ENCODE measurements at places on chromosomes 2 and 18.

- no peak for DNase-seq
These were observed 113.7 kb downstream of the C2orf74 start for GRCh38 chr2:61275575-61276184.

DNA sequence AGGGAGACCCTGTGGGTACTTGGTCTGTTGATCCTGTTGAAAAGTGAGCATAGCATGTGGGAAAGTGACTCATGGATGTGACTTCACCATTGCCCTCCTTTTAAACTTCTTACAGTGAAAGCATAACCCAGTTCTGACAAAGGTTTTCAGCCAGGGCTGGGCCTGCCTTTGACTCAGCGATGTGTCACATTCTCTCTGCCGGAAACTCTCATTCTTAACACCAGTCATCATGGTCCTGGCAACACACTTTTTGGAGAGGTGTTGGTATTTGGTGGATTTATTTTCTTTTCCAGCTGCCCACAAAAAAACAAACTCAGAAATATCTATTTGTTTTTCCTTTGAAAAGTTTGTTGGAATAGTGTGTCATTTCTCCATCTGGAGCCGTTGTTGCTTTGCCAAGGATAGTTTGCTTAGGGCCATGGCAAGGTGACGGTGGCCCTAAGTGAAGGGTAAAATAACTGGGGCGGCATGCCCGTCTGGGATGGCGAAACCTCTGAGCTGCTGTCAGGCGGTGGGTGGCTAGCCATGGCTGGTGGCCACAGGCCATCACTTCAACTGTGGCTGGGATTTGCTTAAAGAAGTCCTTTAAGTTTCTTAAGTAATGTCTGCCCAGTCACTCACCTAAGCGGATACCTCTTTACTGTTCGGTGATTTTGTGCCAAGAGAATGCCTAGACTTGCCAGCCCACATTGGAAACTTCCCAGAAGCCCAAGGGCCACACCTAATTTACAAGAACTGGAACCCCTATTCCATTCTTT, 123.3 kb downstream of the LTBP1 start:
- no peak for DNase-seq

- DNase-seq, result no peak
These were observed 43.6 kb downstream of the MAP3K20 start for GRCh38 chr2:173119069-173119807.

DNA sequence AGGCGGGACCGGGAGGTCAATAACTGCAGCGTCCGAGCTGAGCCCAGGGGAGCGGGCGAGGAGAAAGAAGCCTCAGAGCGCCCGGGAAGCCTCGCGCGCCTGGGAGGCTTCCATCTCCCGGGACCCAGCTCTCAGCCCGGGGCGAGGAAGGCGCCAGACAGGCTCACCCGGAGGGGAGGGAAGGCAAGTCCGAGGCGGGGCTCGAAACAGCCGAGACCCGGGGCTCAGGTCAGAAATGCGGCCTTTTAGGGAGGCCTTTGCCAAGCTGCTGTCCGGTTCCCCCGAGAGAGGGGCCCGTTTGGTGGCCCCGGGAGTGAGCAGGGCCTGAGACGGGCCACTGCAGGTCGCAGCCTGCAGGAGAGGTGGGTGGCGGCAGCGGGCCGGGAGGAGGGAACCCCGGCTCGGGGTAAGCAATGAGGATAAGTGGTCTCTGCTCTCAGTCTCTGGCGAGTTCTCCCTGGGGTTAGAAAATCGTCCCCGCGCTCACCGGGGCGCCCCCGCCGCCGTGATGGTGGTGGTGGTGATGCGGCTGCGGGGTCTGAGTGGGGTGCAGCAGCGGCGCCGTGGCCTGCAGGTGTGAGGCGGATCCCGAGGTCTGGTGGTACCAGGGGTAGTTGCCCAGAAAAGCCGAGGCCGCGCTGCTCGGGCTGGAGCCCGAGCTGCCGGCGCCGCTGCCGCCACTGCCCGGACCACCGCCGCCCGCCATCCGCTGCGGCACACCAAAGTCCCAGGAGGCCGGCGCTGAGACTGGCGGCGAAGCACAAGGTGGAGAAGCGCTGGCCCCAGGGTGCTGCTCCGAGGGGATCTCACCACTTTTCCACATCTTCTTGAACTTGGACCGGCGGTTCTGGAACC, 2.4 kb downstream of the DLX2 start:
- no peak for DNase-seq

- DNase-seq, result no peak
These were observed 69.9 kb downstream of the KCNG2 start for GRCh38 chr18:79867666-79868065.

DNA sequence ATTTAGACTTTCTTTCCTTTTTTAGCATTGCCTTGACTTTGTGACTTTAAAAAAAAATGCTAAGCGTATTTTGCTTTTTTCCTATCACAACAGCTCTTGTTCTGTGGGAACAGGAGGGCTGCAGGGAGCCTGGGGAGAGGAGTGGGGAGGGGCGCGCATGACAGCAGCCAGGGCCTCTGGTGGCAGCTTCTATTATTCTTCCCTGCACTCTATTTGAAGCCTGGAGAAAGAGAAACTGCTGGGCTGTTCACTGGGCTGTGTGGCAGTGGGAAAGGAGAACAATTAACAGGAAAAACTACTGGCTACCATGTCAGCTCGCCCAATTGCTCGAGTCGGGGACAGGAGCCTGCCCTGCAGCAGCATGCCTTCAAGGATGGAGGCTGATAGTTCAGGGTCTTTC, 119.0 kb upstream of the ZBTB14 start:
- no peak for DNase-seq

GRCh38 chr2:197168705-197169104, 141.9 kb downstream of the ANKRD44 start:
- peak; percentile 51 for DNase-seq

DNA sequence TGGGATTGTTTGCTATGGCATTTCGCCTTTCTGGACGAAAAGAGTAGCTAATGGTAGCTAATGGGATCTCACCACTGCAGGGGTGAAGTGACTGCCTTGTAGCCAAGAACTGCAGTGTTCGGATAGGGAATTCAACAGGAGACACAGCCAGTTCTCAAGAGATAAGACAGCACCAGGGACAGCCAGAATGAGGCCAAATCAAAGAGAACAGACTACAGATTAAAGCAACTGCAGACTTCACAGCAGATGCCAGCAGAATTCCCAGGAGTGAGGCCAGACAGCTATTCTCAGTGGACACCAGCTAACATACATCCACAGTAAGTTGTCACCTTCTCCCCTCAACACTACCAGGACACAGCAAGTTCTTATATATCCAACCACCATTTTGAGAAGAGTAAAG, 124.0 kb downstream of the PLA2R1 start:
- no peak for DNase-seq

- DNase-seq, result no peak
These were observed 157.8 kb upstream of the CAPN13 start for GRCh38 chr2:30965022-30965531.

- DNase-seq, result no peak
These were observed 96.7 kb downstream of the WDR7 start for GRCh38 chr18:56747857-56748256.

GRCh38 chr2:162538967-162539366, 195.0 kb downstream of the GCA start:
- DNase-seq, result no peak

DNA sequence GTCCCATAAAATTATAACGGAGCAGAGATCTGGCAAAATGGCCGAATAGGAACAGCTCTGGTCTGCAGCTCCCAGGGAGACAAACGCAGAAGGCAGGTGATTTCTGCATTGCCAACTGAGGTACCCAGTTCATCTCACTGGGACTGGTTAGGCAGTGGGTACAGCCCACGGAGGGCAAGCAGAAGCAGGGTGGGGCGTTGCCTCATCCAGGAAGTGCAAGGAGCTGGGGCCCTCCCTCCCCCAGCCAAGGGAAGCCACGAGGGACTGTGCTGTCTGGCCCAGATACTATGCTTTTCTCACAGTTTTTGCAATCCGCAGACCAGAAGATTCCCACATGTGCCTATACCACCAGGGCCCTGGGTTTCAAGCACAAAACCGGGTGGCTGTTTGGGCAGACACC, 22.8 kb downstream of the ICA1L start:
- DNase-seq, result no peak

DNA sequence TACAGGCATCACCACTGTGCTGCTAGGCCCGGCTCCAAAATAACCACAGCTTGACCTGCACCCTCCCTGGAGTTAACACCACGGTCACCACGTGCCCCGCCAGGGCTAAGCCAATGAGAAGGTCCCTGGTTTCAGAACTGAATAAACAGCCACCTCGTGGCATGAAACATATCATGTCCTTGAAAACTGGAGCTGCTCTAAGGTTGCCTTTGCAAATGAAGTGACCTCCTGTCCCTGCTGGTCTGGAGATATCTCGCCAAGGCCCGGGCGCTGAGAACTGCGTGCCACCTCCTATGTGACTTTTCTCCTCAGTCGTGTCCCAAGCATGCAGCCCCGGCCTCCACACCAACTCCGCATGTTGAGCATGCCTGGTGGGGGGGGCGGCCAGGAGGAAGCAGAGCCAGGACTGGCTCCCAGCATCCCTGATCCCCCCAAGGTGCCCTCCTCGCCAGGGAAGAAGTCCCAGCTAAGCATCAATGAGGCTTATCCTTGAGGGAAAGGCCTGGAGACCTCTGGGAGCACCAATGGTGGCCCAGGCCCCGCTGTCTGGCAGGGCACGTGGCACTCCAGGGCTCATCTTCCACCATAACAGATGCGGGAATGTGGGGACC, 16.3 kb upstream of the KCNG2 start:
- no peak for DNase-seq

DNA sequence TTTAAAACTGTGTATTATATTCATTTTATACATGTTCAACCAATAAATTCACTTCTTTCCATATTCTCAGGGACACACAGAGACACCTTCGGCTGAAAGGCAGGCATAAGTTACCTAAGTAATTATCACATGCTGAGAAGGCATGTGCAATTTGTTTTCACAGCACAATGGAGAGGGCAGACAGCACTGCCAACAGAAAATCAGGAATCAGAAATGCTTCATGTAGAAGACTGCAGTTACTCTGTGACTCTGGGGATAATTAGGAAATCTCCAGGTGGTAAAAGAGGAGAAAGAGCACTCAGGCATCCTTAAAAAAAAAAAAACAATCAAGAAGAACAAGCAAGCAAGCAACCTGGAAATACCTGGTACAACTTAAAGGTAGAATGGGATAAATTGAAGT, 49.3 kb downstream of the DSEL start:
- no peak for DNase-seq

GRCh38 chr2:211049321-211050018, 493.1 kb downstream of the CPS1 start:
- DNase-seq, result no peak

DNA sequence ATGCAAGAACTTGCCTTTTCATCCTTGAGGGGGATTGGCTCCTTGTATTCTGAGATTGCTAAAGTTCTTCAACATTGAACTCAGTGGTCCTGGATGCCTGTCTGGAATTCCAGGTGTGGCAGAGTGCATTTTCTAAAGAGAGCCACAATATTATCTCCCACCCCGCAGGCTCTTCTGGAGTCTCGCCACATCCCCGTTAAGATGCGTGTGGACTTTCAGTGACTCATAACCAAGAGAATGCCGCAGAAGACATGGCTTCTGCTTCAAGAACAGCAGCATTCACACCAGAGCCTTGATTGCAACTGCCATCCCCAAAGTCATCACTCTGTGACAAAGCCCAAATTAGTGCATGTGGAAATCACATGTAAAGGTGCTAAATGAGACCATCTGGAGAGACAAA, 142.7 kb downstream of the CDH20 start:
- DNase-seq, result no peak

- no peak for DNase-seq
These were observed 13.0 kb downstream of the SIGLEC15 start for GRCh38 chr18:45838302-45839070.

DNA sequence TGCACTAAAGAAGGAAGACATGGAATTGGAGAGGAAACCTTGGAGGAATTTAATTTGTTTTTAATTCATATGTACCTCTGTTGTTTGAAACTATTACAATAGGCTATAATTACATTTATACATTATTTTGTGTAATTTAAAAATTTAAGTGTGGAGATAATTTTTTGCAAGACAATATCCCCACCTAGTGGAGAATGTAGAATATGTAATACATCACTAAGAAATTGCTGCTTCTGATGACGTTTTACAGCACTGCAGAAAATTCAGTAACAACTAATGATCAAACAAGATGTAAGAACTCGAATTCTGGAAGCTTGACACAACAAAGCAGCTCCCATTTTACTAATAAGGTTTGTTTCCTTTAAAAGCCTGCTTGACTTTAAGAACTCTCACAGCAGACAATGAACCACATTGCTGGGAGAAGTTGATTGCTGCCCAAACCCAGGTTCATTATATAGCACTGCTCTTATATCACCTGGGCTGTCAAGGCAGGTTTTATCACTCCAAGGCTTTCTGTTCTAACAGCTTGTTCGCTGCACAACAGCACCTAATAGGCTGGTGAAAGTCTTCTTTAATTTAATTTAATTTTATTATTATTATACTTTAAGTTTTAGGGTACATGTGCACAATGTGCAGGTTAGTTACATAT, 53.4 kb downstream of the THADA start:
- DNase-seq, result no peak

DNA sequence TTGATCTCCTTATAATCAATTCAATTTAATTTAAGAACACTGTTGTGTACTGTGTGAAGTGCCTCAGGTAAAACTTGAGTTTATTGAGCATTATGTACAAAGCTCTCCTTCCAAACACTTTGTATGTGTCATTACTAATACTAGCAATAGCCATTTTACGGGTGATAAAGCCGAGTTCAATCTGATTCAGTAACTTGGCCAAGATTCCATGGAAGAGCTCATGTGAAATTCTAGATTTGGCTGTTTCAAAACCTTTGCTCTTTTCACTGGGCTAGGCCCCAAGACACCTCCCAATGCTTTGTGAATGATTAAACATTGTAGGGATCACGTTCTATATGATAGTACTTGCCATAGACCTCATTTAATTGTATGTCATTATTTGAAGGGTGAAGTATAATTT, 8.9 kb upstream of the NFE2L2 start:
- DNase-seq, result no peak

DNA sequence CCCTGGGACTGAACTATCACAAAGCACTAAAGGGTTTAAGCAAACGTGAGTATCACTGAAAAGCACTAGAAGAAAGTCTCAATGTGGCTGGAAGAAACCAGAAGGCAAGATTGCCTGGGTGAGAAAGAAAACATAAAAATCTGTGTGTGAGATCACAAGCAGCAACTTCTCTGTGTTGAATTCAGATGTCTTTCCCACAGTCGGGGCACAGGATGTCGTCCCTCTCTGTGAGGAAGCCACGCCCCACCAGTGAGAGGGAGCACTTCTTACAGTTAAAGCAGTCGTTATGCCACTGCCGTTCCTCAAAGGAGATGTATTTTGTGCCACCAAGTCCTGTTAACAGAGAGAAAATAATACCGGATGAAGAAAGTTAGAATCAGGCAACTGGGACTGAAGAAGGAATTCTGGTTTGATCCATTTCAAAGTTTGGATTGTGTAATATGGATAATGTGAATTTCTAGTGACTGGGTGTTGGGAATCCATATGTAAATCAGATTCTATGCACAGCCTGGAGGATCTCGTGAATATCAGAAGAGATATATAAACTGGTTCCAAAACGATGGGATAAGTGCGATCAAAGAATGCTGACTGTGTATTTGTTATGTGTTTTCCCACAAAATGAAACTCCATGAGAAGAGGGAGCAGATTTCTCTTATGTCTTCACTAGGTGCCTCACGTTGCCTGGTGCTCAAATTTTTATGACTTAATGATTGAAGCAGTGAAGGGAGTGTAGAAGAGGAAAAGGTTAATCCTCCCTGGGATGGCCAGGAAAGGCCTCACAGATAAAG, 24.0 kb downstream of the C2orf49 start:
- no peak for DNase-seq

- DNase-seq, result no peak
These were observed 97.0 kb upstream of the SMAD2 start for GRCh38 chr18:48027401-48027963.

- no peak for DNase-seq
These were observed 32.1 kb downstream of the COX7A2L start for GRCh38 chr2:42328923-42329322.

GRCh38 chr18:39960550-39960949, 1994.5 kb upstream of the PIK3C3 start:
- DNase-seq, result no peak
